ENCODE measurements at places on chromosomes 12 and 14. TPM values are rescaled to one million over a fixed set of nuclear protein-coding genes. Genes with fewer than 3 reads are reported as not detected.
A peak's percentile ranks its signal among the peaks of the same experiment; 100 is the strongest.

DNA sequence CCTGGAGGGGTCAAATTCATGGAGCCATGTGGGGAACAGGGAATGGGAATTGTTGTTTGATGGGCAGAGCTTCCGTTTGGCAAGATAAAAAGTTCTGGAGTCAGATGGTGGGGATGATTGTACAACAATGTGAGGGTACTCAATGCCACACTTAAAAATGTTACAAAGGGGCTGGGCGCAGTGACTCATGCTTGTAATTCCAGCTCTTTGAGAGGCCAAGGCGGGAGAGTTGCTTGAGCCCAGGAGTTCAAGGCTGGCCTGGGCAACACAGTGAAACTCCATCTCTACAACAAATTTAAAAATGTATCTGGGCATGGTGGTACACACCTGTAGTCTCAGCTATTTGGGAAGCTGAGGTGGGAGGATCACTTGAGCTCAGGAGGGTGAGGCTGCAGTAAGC, 66.0 kb upstream of the DIO3 start:
- DNase-seq, result no peak

DNA sequence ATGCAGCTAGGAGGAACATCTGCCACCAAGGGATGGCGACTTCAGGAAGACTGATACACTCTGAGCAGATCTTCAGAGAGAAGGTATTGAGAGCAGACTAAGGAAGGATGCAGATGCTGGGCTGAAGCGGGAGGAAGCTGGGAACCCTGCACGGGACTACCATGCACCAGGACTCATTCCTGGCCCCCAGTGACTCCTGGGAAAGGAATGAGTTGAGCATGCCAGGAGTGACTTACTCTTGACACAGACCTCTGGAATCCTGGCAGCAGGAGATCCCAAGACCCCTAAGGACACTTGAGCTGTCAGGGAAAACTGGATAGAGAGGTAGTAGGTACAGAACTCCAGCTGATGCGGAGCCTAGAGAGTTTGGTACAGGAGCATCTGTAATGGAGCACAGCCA, 336.1 kb downstream of the RPS29 start:
- no peak for DNase-seq

Gene SRRM4
- total RNA-seq, result 0.21 TPM

DNA sequence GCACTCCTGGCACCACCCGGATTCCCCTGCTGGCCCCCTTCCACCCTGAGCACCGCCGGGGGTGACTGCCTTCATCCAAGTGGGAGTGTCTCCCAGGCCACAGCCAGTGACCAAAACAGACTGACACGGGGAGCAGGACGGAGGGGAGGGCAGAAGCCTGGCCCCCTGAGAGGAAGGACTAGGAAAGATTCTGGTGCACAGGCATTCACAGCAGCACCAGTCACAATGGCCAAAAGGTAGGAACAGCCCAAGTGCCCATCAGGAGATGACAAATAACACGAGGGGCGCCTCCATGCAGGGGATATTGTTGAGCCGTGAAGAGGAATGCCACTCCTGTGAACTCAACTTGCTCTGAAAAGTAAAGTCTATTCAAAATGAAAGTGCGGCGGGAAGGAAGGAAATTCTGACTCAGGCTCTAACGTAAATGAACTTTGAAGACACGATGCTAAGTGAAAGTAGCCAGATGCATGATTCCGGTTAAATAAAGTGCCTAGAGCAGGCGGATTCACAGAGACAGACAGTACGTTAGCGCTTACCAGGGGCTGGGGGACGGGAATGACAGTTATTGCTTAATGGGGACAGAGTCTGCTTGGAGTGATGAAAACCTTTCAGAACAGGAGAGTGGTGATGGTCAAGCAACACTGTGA, 146.1 kb upstream of the NCOR2 start:
- DNase-seq, result peak; percentile 53

Gene PKP2
- total RNA-seq, result 124 TPM

All from left cardiac atrium (tissue), 4 donors.